NCI-H1092 (cell line): ENCODE measurements at places on chromosomes 13 and 19.

- peak; percentile 55 for DNase-seq
Observed at GRCh38 chr19:13164343-13165161, 14.3 kb downstream of the IER2 start.

- peak; percentile 60 for DNase-seq
Observed at GRCh38 chr19:34712395-34713261, 21.4 kb upstream of the ZNF181 start.

DNA sequence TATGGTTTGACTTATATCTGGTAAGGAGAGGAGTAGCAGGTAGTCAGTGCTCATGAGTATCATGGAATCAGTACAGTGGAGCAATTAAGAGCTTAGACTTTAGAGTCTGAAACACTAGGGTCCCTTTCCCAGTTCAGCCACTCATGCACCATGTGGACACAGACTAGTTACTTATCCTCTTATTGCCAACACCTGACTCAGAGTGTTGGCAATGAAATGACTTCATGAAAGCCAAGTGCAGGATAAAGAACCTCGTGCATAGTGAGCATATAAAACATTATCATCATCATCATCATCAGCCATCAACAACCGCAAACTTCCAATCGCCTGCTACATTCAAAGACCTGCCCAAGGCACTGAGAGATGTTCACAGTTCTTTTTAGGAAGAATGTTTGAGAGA is 164.2 kb downstream of the FOXO1 start:
- no peak for DNase-seq

- DNase-seq: peak; percentile 96
Observed at GRCh38 chr13:93248627-93249047, 22.0 kb downstream of the GPC6 start.

GRCh38 chr13:37690361-37690760 is 91.8 kb upstream of the POSTN start:
- DNase-seq: no peak

DNA sequence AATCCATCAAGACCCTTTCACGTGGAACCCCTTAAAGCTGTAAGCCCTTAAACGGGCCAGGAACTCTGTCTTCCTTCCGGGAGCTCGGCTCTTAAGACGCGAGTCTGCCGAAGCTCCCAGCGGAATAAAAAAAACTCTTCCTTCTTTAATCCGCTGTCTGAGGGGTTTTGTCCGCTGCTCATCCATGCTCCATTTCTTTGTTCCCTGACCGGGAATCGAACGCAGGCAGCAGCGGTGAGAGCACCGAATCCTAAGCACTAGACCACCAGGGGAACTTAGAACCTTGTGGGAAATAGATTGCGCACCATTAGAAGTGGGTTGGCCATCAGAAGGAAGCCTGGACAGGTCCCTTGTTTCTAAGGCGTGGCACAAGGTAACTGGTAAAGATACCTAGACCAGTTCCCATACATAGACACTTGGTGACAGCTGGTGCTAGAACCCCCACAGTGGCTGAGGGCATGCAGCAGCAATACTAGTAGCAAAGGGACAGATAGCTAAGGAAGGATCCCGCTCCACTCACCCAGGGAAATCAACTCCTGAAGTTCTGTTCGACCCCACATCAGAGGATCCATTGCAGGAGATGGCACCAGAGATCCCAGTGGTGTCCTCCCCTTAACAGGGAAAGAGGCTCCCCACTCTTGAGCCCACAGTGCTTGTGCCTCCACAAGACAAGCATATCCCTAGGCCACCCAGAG is 1.5 kb upstream of the RGCC start:
- DNase-seq: no peak

DNA sequence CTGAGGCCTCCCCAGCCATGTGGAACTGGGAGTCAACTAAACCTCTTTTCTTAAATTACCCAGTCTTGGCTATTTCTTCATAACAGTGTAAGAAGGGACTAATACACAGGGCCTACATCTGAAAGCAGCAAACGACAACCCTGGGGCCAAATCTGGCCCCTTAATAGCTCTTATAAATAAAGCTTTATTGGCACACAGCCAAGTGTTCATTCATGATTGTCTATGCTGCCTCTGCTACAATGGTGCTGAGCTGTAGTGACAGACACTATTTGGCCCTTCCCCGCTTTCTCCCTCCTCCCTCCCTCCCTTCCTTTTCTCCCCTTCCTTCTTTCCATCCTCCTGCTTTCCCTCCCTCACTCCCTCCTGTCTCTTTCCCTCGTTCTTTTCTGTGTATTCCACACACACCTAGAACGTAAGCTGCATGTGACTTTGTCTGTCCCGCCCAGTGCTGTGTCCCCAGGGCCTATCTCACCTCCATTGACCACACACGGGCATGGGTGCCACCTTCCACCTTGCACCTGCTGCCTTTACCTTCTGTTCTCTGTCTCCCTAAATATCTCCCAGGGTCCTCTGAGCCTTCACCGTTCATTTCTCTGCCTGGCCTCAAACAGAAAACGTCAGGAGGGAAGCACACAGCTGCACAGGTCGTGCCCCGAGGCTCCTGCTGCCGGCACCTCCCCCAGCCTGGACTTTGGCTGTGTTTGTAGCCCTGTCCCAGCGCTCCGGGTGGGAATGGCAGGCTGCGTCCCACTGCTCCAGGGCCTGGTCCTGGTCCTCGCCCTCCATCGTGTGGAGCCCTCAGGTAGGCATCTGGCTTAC is at the start of gene PROZ:
PROZ (plus strand) TSS at position 720 of the 819 bp plus-strand sequence; CDS start at position 733, 13 bp downstream.
- DNase-seq: no peak

DNA sequence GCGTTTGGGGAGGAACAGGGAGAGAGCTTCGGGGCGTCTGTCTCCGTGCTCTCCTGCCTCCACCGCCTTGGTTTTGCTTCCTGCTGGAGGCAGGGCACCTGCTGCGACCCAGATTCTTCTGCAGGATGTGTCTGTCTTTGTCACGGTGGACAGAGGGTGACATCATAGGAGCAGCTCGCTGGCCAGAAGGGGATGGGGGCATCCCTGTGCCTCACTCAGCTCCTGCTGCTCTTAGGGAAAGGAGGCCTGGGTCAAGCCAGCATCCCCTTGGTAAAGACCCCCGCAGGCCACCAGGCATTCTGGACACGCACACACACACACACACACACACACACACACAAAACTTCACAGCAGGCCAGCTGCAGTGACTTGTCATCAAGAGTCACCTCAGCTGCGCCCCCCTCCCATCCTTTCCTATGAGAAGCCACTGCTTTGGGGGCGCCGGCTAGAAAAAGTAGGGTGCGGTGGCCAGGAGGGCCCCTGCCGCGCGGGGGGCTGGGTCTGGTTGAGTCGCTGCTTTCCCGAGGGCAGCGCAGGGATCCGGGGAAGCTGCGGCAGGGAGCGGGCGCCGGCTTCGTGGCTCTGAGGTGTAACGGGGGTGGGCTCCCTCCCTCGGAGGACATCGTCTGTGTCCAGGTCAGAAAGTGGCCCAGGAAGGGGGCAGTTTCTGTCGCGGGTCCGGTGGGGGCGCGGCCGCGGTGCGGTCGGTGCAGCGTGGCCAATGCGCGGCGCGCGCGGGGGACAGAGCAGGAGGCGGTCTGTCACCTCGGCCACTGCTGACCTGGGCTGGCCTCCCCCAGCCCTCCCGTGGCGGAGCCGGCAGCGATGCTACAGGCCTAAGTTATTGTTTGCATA is 15.8 kb upstream of the NPAS1 start:
- no peak for DNase-seq

- DNase-seq: no peak
Observed at GRCh38 chr19:8806661-8807060, 25.4 kb downstream of the ZNF558 start.

- peak; percentile 100 for DNase-seq
Observed at GRCh38 chr19:44890366-44891015, 563 bp upstream of the TOMM40 start.

- DNase-seq: no peak
Observed at GRCh38 chr19:3243819-3244700, 19.6 kb downstream of the CELF5 start.

GRCh38 chr13:98450026-98450425 is 126.9 kb downstream of the STK24 start:
- no peak for DNase-seq

GRCh38 chr13:20258963-20259288 is 26.8 kb upstream of the GJB6 start:
- no peak for DNase-seq

DNA sequence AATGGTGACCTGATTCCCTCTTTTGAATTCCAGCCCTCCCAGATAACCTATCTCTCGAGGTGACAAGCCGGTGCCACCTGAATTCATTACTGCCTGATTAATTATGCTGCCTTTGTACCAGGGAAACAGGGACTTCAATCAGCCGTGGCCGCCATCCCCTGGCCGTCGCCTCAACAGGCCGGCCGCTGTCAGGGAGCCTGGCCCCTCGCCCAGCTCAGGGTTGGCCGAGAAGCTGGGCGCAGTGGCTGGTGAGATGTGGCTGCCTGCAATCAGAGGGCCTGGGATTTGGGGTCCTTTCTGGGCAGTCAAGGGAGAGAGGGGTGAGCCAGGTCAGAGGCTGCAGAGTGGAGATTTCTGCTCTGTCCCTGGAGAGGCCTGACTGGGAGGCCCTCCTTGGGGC is 91.2 kb downstream of the KCTD15 start:
- no peak for DNase-seq

DNA sequence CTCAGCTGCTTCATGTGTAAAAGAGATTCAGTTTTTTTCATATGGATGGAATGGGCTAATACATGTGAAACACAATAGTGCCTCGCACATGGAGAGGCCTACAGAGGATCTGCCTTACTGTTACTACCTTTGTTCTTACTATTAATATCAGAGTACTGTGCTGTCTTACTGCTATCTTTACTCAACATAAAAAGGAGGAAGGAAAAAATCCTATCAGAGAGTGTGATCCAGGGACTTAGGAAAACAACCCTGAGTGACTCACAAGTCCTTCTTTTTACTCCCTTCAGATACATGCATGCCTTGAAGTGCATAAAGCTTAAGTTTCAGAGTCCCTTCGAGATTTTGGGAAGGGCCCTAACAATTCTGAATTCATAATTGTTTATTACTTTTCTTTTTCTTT is 136.8 kb downstream of the TBC1D4 start:
- no peak for DNase-seq

DNA sequence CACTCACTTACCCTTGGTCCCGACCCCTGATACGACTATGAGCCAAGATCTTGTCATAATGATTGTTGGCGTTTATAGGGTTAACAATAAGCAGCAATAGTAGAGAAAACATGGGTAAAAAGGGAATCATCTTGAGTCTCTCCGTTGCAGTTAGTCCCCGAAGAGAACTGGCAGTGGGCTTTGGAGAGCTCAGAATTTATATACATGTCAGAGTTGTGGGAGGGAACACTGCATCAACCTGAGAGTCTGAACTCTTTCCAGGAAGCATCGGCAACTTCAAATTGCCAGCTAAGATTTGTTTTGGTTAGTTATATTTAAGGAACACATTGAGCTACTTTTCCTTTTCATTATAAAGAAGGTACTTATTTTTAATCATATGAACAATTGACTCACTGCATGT is at the start of gene POSTN:
POSTN (minus strand) TSS at position 172 of the 400 bp plus-strand sequence; CDS start at position 130, 42 bp downstream.
- no peak for DNase-seq

DNA sequence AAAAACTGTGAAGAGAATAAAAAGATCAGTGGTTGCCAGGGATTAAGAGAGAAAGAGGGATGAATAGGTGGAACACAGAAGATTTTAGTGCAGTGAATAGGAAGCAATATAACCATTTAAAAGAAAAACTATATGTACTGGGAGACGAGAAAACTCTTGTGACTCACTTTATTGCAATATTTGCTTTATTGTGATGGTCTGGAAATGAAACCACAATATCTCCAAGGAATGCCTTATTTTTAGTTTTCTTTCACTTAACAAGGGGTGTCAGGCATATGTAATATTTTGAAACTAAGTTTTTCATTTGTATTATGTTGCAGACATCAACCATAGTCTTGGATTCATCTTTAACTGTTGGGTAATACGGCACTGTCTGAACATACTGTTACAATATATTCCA is 1308.2 kb downstream of the PCDH9 start:
- DNase-seq: no peak

DNA sequence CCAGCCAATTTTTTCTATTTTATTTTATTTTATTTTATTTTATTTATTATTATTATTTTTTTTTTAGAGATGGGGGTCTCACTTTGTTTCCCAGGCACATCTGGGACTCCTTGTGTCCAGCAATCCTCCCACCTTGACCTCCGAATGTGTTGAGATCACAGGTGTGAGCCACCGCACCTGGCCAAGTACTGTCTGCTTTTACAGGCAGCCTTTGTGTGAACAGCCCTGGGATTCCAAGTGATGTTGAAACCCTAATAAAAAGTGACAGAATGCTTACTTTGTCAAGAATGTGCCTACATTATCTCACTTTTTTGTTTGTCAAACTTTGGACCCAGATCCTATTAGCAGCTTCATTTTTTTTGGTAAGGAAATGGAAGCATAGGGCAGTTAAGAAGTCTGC is 220.1 kb upstream of the EDNRB start:
- no peak for DNase-seq

- DNase-seq: no peak
Observed at GRCh38 chr19:38132781-38133180, 91.2 kb downstream of the DPF1 start.

DNA sequence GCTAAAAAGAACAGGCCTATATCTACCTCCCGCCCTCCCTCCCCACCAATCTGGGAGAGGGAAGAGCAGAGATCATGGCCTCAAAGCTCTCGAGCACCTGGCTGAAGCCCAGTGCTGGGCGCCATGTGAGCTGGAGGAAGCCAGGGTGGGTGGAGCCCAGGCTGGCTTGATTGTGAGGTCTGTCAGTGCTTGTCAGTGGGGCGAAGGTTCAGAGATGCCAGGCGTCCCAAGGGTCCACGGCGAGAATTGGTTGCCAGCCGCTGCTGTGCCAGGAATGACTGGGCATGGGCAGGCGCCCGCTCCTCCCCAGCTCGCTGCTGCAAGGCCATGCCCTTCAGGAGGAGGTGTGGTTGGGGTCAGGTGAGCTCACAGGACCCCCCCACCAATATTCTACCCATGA is 11.5 kb downstream of the BEST2 start:
- no peak for DNase-seq

DNA sequence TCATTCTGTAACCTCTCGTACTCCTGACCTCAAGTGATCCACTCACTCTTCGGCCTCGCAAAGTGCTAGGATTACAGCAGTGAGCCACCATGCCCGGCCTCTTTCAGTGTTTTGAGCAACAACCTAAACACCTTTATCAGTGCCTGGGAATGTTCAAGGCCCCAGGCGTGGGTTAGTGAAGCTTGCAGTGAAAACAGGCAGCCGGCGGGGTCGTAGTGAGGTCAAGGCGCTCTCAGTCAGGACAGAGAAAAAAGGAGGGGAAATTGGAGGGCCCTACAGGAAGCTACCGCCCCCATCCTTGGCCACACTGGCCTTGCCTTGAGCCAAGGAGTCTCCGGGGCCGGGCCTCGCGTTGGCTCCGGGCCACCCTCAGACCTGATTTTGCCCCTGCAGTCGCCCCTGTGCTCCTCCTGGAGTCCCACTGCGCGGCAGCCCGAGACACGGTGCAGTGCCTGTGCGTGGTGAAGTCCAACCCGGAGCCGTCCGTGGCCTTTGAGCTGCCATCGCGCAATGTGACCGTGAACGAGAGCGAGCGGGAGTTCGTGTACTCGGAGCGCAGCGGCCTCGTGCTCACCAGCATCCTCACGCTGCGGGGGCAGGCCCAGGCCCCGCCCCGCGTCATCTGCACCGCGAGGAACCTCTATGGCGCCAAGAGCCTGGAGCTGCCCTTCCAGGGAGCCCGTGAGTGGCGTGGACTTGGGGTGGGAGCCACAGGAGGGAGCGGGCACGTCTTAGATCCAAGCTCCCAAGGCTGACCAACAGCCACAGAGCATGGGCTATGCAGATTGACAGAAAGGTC is 17.7 kb downstream of the MAG start:
- no peak for DNase-seq
